ENCODE measurements at places on chromosomes 12 and 14.

DNA sequence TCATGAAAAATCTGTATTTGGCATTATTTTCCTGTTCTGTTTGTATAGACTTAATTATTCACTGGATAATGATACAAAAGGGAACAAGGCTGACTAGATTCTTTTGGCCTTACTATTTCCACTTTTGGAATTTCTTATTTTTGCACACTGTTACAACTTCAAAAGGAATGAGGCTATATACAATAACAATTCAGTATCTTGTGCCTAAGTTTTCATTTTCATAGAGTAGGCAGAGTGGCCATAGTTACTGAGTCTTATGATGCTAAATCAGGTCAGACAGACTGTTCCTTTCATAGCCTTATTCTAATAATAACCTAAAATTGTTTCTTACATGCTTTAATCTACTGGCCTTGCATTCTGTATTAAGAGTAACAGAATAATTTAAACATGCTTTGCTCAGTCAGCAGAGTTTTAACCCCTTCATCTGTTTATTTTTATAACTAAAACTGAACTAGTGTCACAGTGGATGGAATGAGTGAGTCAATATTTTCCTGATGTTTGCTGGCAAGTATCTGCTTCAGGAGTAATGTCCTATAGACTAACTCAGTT, 10.5 kb downstream of the TTC8 start:
- DNase-seq, result no peak

DNA sequence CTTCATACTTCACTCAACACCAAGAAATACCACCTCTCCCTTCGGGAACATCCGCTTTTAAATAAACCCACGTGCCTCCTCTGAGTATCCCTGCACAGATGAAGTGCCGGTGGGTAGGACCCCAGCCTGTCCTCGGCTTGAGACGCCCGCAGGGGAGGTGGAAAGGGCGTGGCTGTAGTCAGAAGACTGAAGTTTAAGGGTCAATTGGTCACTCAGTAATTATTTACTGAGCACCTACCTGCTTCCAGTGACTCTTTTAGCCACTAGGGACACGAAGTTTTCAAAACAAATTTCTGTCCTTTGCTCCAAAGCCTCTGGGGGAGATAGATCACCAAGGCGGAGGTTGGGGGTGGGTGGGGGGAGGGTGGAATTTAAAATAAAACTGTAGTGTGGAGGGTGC, 309.4 kb downstream of the VRK1 start:
- DNase-seq, result no peak

DNA sequence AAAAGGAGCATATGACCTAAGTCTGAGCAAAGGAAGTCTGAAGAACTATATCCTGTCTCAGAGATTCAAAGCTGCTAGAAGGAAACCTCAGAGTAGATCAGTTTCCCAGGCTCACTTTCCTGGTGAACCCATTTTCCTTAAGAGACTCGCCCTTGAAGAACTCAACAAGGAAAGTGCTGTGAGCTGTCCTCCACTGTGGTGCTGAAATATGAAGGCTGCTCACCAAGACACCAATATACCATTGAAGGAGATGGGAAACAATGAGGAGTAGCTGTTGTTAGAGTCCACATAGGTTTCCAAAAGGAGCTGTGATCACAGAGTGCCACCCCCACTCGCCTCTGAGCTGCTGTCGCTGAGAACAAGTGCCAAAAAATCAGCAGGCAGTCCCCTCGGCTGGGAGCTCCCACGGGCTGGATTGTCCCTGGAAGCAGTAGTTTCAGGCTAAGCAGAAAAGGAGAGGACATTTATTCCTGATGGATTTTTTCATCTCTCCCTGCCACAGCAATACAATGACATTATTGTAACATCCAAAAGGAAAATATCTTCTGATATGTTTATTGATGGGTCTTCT, 282.1 kb downstream of the RPS29 start:
- DNase-seq, result no peak

- DNase-seq, result no peak
Observed at GRCh38 chr12:53817021-53817389, 65.2 kb upstream of the CISTR start.

DNA sequence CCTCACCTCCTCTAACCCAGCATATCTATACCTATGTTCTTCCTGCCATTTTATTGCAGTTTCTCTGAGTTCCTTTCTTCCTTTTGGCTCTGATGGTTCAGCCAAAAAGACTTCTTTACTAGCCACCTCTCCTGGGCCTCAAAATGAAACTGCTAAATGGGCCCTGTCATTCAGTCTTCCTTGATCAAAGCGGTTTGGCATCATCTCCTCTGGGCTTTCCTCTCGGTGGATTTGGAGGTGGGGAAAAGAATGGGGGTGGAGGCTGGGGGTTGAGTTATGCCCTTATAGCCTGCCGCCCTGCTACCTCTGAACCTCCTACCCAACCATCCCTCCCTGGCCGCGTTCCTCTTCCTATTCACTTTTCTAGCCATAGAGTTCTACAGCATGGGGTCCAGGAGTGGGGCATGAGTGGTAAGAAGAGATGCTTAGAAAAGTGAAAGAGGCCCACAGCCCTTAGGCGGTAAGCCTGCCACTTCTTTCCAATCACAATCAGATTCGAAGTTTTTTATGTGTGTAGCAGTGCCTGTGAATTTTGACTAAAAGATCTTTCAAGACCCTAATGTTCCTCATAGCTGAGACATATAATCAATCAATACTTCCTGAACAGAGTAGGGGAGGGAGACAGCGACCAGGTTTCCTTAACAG, 2.5 kb downstream of the AJUBA start:
- no peak for DNase-seq

- no peak for DNase-seq
Observed at GRCh38 chr14:22882529-22883172, 371 bp upstream of the REM2 start.

DNA sequence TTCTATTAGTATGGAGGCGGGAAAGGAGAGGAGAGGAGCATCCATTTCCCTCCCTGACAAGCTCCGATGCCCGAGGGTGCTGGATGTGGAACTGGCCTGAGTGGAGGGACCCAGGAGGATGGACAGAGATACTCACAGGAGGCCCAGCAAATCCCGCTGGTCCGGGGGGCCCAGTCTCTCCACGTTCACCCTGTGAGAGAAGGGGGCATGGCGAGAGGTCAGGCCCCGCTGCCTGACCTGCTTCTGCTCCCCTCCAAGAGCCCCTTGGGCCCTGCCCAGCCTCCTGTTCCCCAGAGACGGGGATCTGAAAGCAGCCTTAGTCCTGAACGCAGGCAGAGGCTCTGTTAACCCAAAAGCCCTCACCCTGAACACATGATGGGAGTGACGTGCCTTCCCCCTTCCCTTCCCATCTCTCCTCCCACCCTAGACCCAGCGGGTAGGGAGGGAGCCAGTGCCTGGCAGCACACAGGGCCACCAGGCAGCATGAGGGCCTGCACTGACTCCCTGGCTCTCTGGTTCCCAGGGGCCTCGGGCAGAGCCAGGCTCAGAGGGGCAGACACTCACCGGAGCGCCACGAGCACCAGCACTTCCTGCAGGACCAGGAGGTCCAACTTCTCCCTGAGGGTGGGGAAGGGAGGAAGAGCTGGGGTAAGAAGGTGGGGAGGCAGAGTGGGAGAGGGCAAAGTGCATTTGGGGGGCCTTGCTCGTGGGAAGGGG, 17.5 kb downstream of the TMEM106C start:
- no peak for DNase-seq

DNA sequence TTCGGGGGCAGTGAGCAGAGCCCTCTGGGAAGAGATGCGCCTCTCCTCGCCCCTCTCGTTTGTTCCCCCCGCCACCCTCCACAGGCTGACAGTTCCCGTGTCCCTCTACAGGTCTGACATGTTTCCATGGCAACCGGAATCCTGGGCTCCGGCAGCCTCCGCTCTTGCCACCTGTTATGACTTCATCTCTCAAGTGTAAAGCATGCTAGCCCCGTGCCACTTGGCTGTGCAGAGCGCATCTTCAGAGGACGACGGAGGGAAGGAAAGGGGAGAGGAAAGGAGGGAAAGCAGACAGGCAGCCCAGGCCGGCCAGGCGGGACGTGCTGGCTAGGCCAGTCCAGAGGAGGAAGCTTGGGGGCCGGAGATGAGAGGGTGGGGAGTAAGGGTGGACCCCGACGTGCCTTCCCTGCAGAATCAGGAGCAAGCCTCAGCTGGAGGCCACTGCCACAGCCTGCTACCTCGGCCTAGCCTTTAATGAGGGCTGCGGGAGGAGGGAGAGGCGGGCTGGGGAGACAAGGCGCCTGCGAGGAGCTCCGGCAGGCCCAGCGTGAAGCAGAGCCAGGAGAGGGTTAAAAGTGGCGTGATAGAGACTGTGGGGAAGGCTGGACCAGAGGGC, 214.3 kb downstream of the DPF3 start:
- DNase-seq, result no peak

DNA sequence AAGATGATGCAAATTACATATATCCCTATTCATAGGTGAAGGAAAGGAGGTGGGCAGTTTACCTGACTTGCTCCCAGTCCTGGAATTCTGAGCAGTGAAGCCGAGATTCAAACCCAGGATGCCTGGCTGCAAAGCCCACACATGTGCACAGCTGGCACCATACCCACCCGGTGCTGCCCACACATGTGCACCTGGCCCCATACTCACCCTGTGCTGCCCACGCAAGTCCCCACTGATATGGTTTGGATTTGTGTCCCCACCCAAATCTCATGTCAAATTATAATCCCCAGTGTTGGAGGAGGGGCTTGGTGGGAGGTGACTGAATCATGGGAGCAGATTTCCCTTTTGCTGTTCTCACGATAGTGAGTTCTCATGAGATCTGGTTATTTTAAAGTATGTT, 179.2 kb upstream of the C14orf180 start:
- no peak for DNase-seq

DNA sequence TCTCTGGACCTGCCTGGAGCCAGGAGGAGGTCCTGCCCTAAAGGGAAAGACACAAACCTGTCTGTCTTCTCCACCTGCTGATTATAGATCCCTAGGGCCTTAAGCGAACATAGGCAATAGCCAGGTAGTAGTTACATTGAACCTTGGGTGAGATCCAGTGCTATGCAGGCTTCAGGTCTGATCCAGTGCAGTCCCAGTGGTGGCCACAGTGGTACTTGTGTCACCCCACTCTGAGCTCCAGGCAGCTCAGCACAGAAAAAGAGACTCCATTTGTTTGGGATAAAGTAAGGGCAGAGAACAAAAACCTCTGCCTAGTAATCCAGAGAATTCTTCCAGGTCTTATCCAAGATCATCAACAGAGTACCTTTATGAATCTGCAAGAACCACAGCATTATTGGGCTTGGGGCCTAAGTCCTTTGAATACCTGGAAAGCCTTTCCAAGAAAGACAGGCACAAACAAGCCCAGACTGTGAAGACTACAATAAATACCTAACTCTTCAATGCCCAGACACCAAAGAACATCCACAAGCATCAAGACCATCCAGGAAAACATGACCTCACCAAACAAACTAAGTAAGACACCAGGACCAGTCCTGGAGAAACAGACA, 60.4 kb upstream of the KTN1 start:
- no peak for DNase-seq

- DNase-seq, result no peak
Observed at GRCh38 chr14:33943096-33943883, 7.6 kb downstream of the EGLN3 start.
